ENCODE measurements at places on chromosomes 12 and 14.

DNA sequence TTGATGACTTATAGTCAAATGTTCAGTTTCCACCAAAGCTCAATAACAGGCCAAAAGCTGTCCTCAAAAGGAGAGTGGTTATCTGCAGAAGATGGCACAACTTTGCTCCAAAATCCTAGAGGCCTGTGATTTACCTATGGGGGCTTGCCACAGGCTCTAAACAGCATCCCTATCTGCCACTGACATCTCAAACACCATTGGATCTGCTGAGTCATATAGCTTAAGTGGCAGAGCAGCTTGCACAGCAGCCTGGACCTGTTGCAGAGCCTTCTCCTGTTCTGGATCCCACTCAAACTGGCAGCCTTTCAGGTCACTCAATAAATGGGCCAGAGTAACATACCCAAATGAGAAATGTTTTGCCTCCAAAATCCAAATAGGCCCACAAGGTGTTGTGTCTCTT, 60.6 kb upstream of the NAA30 start:
- DNase-seq: no peak

DNA sequence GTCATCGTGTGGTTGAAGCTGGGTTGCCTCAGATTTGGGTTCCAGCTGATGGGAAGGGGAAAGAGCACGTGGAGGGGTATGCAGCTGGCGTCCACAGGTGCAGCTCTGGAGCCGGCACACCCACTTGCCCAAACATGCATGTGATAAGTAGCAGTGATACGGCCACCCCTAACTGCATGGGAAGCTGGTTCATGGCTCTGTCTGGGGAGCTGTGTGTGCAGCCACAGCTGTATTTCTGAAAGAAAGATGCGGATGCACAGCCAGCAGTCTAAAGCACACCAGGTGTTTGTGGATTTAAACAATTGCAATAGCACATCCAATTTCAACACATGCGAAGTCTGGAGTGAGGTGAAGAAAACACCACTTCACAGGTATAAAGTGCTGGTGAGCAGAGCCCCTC, 181.4 kb downstream of the EFCAB11 start:
- no peak for DNase-seq

GRCh38 chr14:45868377-45868776, 615.4 kb upstream of the MIS18BP1 start:
- DNase-seq: no peak

DNA sequence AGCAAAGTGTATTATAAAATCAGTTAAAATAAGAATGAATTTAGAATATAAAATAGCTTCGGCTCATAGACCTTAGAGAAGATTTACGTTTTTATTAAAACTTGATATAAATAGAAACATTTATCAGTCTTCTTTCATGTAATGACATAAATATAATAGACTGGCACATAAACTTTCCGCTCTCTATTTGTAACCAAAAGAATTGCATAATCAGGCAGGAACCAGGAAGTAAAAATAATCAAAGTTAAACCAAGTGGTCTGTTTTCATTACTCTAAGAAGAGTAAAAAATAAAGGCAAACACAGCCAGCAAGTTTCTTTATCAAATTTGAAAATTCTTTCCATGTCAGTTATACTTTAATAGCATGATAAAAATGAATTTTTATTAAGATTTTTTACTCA, 46.3 kb upstream of the ATP2A2 start:
- no peak for DNase-seq

DNA sequence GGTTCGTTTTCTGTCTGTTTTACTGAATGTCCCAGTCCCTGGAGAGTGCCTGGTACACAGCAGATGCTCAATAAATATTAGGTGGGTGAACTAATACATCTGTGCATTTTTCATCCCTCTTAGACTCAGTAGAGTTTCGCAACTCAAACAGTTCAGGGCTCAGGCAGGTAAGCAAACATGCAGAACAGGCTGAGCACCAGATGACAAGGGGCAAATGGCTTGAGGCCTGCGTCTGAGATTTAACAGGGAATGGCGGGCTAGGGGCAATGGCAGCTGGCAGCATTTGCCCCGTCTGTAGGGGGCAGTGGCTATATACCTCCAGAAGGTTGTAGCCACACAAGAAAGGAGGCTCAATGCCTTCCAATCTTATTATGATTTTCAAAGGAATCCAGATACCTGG, 8.6 kb upstream of the RAN start:
- DNase-seq: no peak

DNA sequence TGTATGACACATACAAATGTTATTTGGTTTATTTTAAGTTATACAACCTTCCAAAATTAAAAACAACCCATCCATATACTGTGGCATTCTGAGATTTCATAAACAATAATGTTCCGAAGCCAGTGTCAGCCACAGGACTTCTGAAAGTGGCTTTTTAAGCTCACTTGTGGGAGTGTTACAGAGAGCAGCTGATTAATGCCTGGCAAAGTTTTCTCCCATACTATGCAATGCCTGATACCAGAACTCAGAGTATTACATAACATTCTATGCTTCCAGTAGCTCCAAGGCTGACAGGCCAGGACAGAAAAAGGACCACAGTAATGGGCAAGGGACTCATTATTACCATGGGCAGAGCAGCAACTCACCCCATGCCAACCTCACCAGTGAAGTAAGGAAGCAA, 29.3 kb downstream of the NELL2 start:
- DNase-seq: no peak

DNA sequence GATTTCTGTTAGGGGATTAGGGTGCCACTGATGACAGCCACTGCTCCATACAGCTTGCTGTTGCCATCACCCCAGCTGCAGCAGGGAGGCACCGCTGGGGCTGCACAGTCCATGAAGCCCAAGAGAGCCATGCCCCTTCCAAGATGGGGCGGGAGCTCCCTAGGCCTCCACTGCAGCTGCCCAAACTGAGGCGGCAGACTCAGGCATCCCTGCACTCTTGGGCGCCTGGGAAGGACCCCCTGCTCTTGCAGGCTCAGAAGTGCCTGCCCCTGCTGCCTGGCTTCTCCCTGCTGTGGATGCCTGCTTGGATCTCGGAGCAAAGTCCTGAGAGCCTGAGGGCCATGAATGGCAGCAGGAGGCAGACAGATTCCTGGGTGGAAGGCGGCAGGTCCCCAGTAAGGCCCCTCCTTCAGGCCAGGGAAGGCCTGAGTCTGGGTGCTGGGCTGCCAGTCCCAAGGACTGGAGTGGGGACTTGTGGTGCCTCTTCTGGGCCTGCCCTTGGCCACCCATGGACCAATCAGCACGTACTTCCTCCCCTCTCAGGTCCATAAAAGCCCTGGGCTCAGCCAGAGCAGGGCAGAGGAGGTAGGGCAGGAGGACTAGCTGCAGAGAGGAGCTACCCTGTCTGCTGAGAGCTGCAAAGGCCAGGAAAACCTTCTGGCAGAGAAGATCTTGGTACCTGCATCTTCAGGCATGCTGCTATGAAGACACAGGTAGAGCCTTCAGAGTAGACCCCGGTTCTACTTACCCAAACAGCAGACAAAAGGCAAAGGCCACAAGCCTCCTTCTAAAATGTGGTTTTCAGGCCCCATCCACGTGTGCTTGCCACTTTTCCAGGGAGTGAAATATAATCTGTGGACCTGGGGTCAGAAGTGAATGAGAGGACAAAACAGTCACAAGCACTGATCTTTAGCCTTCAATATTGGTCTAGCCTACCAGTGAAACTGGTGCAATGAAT, 30.0 kb upstream of the STK38L start:
- DNase-seq: no peak

DNA sequence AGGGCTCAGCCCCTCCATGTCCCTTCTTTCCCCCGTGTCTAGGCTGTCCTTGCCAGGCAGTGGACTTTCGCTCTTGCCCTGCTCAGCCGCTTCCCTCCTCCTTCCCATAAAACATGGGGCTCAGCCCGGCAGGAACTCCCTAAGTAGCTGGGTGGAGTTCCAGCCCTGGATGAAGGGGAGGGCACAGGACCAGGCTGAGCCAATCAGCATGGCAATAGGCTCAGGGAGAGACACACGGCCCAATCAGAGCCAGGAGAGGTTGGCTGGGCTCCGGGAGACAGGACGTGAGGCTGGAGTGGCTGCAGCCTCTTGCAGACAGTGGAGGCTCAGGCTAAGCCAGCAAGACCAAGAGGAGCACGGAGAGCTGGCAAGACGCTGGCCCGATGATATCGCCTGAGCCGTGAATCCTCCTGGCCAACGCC, 54.3 kb downstream of the GALNT9 start:
- no peak for DNase-seq

DNA sequence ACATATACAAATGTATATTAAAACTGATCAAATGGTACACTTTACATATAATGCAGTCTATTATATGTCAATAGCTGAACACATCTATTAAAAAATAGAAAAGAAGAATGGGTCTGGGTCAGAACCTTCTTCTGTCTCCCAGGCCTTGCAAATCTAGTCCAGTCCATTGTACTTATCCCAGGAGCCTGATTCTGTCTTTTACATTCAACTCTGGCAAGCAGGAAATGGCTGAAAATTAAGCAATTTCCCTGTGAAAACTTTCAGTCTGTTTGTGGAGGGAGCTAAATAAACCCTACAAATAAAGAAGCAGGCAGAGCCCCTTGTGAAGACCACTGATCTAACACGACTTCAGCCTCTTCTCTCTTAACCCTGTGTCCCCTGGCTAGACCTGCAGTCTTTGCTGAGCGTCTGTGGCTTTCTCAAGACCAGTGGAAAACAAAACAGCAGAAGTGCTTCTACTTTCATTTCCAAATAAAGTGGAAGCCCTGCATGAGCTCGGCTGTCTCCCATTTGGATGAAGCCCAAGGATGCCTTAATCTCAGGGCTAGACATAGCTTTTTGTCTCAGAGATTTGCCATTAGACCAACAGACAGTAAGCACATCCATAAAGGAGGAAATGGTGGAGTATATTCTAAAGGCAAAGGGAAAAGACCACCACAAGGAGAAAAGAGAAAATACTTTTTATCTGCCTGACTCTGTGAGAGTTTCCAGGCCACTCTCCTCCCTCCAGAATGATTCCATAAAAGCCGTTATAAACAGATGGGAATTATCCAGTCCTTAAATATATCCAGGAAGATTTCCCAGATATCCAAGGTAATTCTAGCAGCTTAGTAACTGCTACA, 48.2 kb downstream of the CRACR2A start:
- DNase-seq: no peak

DNA sequence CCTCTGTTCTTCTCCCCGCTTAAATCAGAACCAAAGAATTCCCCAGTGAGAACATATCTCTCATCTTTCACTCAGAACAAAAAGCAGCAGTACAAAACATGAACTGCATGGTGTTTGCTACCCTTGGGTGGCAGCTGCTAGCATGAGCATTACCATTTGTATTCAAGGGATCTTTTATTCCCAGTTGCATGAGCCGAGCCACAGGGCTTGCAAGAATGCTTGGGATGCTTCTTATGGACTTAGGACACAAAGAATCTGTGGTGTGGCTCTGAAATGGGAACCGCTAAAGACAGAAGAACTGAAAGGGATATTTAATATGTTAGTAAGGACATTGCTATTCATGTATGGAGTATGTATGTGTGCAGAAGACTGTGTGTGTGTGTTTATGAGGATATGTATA, 190.6 kb downstream of the TMX1 start:
- no peak for DNase-seq

Data from CD4-positive, alpha-beta T cell treated with Interleukin-17A for 4 hours (primary cell).